Amygdala (tissue), 56 donors: ENCODE measurements at places on chromosomes 5 and 9.

GRCh38 chr5:164058621-164059020 lies 553.2 kb downstream of the MAT2B start:
- DNase-seq: no peak

DNA sequence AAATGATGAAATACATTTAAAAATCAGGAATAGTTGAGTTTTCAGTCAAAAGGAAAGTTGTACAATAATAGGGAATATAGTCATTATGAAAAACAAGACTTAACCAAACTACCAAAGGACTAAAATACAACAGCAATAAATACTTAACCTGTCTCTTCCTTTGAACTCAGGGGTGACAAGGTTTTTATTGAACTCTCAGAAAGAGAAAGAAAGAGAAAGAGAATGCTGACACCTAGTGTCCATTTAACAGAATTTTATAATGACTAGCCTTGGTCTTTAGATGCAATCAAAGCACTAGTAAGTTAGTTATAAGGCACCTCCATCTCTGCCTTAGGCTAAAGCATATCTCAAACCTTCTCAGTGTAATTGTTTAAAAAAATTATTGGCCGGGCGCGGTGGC lies 47.5 kb downstream of the UIMC1 start:
- DNase-seq: no peak

DNA sequence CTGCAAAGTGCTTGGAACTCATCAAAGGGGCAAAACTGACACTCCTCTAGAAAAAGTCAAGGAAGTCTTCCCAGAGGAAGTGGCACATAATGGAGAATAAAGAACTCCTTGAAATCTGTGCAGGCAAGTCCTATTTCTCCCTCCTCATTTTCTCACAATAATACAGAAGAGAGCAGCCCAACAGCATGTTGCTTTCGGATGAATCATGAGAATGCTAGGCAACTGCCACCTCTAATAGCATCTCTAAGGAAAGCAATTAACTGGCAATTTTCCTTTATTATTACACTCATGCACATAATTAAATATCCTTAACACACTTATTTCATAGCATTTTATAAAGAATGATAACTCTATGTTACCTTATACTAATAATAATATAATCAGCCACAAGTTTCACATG lies 122.2 kb upstream of the PTGER4 start:
- DNase-seq: no peak

DNA sequence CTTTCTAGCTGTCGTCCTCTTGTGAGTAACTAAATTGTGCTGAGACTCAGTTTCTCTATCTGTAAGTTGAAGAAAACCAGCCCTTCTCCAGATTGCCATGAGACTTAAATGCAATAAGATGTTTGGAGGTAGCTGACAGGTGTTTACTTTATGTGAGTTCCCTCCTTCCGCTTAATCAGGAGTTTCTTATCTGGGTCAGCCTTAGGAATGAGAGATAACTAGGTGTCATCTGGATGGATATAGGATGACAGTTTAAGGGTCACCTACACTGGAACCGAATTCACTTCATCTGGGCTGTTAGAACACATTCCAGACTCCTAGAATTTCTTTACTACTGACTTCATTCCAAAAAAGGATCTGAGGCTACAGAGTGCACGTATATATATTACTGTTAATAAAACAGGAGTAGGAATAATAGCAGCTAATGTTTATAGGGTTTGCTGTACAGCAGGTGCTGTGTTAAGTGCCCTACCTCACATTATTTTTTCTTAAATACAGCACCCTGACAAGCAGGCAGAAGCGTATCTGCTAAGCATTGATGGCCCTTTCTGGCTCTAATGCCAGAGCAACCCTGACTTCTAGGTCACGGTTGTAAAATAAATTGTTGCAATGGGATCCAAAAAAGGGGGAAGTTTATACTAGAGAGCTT lies 30.0 kb upstream of the CPEB4 start:
- no peak for DNase-seq

- no peak for DNase-seq
Measured at GRCh38 chr9:69058101-69058500, 22.5 kb downstream of the FXN start.

DNA sequence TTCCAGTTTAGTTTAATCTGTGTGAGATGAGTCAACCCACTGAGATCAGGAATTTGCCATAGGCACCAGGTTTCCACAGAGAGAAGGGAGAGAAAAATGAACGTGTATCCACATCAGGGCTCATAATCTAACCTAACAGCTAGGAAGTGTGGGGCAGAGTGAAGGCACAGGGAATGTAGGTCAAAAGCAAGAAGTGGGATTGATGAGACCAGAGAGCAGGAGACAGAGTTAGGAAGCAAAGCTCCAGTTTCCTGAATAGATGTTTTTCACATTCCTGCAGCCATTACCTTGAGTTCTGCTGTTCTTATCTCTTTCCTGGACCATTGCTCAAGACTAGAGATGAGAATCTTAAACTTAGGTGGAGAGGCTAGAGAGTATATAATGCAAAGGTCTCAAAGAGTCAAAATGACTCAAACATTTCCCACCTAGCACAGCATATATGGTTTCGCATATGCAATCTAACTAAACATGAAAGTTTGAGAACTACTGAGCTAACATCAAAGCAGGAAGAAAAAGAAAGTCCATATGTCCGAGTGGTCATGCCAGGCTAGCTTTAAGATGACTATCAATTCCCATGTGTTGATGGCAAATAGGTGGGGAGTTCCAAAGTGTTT lies 41.1 kb upstream of the GNAQ start:
- DNase-seq: no peak

DNA sequence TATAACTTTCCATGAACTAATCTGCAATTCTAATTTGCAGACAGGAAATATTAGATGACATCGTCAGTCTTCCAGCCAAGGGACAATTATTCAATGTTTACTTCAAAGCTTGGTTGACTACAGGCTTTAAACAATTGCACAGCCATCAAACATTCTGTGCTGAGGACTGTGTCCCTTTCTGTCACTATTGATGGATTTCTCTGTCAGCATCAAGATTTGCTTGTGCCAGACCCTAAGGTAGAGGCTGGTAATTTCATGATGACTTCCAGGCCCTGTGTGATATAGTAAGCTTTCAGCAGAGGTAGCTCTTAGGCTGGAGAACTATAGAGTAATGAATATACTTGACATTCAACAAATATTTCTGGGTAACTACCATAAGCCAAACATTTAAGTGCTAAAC lies 229.3 kb upstream of the ACTBL2 start:
- no peak for DNase-seq

GRCh38 chr9:16345902-16346301 lies 524.6 kb downstream of the BNC2 start:
- DNase-seq: no peak

DNA sequence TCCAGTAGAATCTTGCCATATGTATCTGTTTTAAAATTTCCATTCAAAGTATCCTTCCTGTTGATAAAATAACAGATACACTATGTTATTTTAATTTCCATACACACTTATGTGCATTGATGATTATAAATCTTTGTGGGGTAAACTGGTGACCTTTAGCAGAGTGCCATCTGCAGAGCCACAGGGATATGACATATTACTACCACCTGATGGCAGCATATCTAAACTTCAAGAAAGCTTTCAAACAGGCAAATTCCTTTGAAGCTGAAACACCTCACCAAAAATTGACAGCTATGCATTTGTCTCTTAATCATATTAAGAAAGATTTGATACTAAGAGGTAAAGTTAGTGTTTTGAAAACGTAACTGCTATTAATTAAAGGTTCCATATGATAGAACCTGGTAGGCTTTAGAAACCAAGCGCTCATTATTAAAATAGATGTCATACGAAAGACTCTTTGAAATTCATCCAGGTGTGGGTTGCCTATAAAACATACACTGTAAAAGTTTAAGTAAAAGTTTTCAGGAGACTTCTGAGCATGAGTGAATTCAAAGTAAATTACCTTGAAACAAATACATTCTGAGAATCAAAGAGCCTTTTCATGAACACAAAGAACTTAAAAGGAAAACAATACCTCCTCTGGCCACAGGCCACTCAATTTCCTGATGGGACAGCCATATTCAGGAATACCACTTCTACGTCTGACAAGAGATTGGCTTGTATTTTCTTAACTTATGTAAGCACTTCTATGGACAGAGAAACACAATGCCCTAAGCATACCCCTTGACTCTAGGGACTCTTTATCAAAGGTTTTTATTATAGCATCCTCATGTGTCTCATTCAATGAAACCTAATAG lies 93.3 kb downstream of the KIAA0825 start:
- DNase-seq: no peak

- no peak for DNase-seq
Measured at GRCh38 chr9:87517732-87518131, 20.1 kb downstream of the DAPK1 start.

GRCh38 chr5:133524666-133525065 lies 87.7 kb downstream of the FSTL4 start:
- no peak for DNase-seq
